ENCODE measurements at places on chromosomes 1 and 21.
A peak's percentile ranks its signal among the peaks of the same experiment; 100 is the strongest.

DNA sequence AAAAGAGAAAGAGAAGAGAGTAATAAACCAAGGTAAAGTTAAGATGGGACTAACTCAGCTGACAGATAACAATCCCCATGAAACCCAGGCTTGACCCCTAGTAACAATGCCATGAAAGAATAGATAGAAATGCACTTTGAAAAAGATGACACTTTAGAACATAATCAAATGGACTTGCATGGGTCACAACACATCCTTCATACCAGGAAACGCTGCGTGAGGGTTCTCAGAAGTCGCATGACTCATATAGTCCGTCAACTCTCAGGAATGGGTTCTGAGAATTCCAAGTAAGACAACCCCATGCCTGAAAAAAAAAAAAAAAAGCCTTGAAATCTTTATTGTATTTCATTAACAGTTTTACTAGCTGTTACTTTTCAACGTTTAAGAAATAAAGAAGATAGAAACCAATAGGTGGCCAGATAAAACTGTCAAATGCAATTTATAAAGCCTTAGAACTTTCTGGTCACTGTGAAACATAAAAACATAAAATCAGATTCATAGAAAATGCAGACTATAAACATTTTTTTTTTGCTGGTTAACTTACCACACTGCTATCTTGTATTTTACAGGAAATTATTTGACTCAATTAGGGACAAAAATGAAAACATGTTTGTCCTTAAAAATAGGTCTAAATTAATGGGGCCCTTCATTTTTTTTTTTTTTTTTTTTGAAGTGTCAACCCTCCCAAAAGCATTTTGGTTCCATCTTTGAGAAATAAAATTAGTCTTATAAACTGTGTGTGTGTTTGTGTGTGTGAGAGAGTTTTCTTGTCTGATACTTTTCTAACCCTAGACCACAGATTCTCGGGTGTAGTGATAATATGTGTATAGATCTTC, 202.1 kb downstream of the NCAM2 start:
- no peak for DNase-seq

DNA sequence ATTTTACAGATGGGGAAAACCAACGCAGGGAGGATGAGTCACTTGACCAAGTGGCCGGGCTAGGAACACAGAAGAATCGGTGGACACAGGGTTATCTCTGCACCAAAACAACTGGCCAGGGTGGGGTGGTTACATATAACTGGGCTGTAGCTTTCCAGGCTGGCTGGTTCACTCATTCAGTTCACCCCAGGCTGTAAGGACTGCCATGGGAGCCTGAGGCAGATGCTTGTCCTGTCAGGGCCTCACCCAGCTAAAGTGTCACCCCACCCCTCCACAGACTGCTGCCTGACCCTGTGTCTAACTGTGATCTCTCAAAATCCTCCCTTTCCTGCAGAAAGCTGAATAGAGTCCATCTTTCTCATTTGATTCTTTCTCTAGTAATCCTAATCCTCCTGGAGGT, 387.3 kb downstream of the RYR2 start:
- no peak for DNase-seq

DNA sequence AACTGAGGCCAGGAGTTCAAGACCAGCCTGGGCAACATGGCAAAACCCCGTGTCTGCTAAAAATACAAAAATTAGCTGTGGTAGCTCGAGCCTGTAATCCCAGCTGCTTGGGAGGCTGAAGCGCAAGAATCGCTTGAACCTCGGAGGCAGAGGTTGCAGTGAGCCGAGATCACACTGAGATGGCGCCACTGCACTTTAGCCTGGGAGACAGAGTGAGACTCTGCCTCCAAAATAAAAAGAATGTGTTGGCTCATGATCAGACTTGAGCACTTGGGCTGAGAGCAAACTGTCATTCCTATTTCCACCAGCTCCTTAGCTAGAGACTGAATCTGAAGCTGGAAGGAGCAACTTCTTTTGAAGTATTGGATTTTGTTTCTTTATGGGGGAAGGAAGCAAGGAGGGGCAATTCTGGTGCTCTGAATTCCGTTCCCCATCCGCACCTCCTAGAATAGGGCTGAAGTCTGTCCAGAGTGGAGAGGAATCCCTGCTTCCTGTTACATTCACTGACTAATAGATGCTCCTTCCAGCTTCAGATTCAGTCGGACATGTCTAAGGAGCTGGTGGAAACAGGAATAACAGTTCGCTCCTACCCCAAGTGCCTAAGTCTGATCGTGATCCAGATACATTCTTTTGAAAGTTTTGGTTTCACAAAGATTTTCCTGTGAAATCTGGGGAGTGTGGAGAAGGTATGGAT, 3.8 kb downstream of the ZNF672 start:
- no peak for DNase-seq

GRCh38 chr1:35633547-35633946, 7.8 kb downstream of the PSMB2 start:
- no peak for DNase-seq

DNA sequence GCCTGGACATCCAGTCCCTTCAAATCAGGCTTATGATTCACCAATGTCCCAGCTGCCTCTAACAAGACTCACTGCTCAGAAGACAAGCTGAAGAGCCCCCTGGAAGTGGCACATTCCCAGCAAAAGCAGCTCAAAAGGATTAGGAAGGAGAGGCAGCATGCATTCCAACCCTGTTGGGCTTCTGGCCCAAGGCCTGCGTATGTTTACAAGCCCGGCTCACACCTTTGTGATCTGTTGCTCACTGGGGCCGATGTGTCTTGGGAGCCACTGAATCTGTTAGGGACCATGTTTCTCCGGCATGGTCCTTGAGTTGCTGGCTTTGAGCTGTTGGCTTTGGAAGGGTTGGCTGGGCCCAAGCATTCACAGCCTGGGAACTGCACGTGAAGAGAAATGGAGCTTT, 81.2 kb upstream of the C1orf174 start:
- DNase-seq: no peak

GRCh38 chr21:35475009-35475408, 425.9 kb upstream of the RUNX1 start:
- no peak for DNase-seq

- no peak for DNase-seq
Measured at GRCh38 chr1:233151861-233152260, 143.7 kb downstream of the PCNX2 start.

GRCh38 chr1:37630426-37631028, 4.2 kb downstream of the RSPO1 start:
- no peak for DNase-seq

GRCh38 chr1:2474104-2474844, 1.8 kb upstream of the PLCH2 start:
- peak; percentile 59 for DNase-seq

- no peak for DNase-seq
Measured at GRCh38 chr1:192070213-192070612, 88.0 kb upstream of the RGS18 start.

DNA sequence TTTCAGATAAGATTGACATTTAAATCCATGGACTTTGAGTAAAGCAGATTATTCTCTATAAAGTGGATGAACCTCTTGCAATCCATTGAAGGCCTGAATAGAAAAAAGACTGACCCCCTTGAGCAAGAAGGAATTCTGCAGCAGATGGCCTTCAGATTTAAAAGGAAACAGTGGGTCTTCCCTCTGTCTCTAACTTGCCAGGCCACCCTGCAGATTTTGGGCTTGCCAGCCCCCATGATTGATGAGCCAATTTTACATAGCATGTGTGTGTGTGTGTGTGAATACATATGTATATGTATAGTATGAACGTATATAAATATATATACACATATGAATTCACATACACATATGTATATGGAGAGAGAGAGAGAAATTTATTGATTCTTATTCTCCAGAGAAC, 113.4 kb downstream of the GRIK1 start:
- DNase-seq: no peak

GRCh38 chr1:205663286-205663936, 16.9 kb downstream of the SLC45A3 start:
- DNase-seq: no peak

GRCh38 chr1:62194651-62195544, at the start of gene L1TD1:
Gene L1TD1 (plus strand): TSS chr1:62194849. CDS start chr1:62206629, 11,780 bp downstream.
- no peak for DNase-seq

- DNase-seq: no peak
Measured at GRCh38 chr1:65425697-65426096, 5.2 kb downstream of the LEPR start.

DNA sequence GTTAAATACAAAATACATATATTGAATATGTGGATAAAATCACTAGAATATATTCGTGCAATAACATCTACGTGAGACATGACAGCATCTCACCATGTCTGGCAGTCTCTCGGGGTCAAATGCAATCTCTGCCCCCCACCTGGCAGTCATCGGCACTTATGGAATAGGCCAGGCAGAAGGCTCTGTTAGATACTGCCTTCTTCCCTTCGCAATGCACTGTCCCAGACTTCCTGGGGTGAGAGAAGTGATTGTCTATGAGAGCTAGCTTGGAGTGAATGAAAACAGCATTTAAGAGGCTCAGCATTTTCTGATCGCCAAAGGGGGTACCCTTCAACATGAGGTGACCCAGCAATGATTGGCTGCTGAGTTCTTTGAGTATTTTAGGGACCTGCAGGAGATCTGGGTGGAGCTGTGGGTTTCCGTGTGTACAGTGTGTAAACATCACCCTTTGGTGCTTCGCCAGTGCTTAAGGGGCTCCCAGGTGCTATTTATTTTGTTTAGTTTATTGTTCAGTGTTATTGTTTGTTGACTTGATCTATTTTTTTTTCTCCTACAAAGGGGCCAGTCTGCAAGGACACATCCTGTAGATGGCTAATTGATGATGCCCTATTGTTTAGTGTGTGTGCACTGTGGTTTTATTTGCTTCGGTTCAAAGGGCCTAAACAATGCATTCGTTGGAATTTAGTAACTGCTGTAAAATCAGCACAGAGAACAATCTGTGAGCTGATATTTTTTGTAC, 10.2 kb downstream of the ERG start:
- DNase-seq: no peak

- DNase-seq: no peak
Measured at GRCh38 chr1:214075305-214075998, 87.7 kb downstream of the PROX1 start.

DNA sequence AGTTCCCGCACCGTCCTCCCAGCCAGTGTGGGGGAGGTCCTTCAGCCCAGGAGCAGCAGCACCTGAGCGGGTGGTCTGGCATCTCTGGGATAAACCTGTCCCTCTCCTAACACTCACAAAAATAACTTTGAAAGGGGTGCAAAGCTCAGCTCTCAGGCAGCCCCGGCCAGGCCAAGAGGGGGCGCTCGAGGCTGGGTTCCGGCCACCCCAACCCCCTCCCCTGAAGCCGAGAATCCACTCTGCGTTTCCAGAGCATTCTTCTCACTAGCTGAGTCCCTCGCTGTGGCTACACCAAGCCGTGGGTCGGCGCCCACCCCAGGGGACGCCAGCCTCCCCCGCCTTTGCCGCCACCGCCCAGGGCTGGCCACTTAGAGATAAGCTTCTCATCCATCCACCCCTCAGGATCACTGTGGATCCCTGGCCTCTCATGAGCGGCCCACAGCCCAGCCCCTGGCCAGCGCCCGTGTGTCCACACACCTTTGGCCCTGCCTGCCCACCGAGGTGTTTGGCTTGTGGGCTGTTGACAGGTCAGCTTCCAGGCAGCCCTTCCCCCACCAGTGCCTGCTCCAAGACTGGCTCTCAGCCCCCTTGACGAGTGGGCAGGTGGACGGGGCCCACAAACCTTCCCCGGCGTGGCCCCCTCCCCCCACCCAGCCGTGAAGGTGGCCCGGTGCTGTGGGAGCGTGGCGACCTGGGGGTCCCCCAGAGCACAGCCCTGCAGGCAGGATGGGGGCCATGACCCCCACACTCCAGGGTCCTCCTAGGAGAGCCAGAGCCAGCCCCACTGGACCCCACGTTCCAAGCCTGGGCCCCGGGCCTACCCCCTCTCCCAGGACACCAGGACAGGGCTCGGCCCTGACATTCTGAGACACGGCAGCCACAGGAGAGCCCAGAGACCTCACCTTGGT, 1.9 kb downstream of the FTCD start:
- peak; percentile 74 for DNase-seq

- no peak for DNase-seq
Measured at GRCh38 chr1:94612525-94613204, 71.1 kb upstream of the F3 start.

- no peak for DNase-seq
Measured at GRCh38 chr1:27951396-27951795, 8.4 kb upstream of the XKR8 start.

Data from D721Med (cell line).